Psoas muscle (tissue), 8 donors: ENCODE measurements at places on chromosomes 6 and 20. TPM values are rescaled to one million over a fixed set of nuclear protein-coding genes. Genes with fewer than 3 reads are reported as not detected.

TREML1 gene
- not detected for polyA plus RNA-seq

TAAR6 gene
- polyA plus RNA-seq = not detected

FILIP1 gene
- polyA plus RNA-seq = 20.1 TPM

OPRM1 gene
- not detected for polyA plus RNA-seq

DNA sequence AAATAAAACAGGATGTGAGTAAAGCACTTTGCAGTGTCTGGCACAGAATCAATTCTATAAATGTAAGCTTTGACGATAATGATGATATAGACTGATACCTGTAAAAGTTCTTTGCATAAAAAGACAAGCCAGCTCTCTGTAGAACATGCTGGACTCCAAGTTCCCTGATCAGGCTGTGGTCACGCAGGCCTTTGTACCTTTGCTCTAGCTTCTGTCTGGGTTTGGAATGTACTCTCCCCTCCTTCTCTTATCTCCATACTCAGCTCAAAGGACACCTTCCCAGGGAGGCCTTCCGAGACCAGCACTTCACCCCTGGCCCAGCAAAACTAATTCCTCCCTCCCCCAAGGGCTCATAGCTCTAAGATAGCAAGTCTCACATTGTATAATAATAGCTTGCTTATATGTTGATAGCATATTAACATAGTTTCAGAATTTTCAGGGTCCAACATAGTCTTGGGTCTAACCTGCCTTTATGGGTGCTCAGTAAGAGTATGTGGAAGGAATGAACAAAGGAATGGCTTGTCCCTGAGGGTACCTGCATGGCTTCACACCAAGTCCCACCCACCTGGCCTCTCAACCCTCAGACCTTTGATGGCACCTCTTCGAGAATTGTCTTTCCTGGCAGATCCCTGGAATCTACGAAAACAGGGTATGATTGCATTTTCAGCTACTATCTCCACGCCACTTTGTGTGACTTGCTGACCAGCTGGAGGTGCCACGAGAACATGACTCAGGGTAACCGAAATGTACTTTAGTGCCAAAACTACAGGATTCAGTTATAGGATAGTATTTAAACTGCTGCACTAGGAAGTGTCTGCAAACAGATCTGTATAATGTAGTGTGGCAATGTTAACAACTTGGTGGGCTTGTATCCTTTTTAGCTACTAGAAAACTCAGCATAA, 41.7 kb upstream of the PIM1 start:
- peak overlapping the region; percentile 98 for H3K27ac ChIP-seq
- H3K27me3 ChIP-seq = no peaks in the 10 kb centered on the region
- no peak overlapping the region for H3K4me3 ChIP-seq
- DNase-seq = no peak

GRCh38 chr20:24376311-24377099, 92.9 kb upstream of the SYNDIG1 start:
- no peak overlapping the region for H3K4me3 ChIP-seq
- H3K36me3 ChIP-seq = no peaks in the 10 kb centered on the region
- H3K27me3 ChIP-seq = no peaks in the 10 kb centered on the region
- H3K4me1 ChIP-seq = no peaks in the 10 kb centered on the region
- DNase-seq = no peak
- H3K27ac ChIP-seq = no peak overlapping the region

- H3K36me3 ChIP-seq = no peaks in the 10 kb centered on the region
- no peak for DNase-seq
- no peaks in the 10 kb centered on the region for H3K4me1 ChIP-seq
- H3K4me3 ChIP-seq = no peak overlapping the region
- no peak overlapping the region for H3K27ac ChIP-seq
Observed at GRCh38 chr6:155400654-155400965, 55.0 kb downstream of the NOX3 start.

DNA sequence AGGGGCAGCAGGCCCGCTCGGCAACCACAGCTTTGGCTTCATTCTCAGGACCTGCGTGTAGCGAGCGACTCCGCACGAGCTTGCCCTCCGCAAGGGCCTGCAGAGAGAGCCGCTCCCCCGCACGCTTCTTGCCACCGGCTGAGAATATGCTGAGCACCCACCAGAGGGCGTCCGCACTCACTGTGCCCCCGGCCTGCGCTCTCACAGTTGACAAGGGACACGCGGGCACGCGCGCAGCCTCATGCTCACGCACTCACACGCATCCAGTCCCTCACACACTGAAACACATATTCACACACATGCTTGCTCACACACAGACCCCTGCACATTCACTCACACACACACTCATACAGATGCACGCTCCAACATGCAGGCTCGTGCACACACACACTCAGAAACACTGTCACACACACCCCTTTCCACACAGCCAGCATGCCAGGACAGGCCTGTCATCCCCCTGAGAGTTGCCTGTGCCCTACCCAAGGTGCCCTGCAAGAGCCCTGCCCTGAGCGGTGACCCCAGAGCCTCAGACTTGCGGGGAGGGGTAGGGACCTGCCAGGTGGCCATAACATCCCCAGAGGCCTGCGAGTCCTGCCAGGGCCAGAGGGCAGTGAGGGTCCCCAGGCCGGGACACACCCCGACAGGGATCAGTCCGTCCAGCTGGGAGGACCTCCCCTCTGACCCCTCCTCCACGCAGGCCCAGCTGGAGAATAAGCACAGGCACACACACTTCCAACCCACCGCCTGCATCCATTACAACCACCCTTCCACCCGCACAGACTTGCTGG, 174.1 kb downstream of the BMP7 start:
- H3K27ac ChIP-seq = no peak overlapping the region
- H3K36me3 ChIP-seq = no peaks in the 10 kb centered on the region
- H3K4me1 ChIP-seq = no peaks in the 10 kb centered on the region
- DNase-seq = peak; percentile 69
- H3K27me3 ChIP-seq = peaks cover 24% of the 10 kb centered on the region

- no peaks in the 10 kb centered on the region for H3K4me1 ChIP-seq
- no peak overlapping the region for H3K27ac ChIP-seq
- no peak for DNase-seq
- H3K4me3 ChIP-seq = no peak overlapping the region
- no peaks in the 10 kb centered on the region for H3K36me3 ChIP-seq
Observed at GRCh38 chr6:112576423-112576822, 229.3 kb downstream of the RFPL4B start.

DNA sequence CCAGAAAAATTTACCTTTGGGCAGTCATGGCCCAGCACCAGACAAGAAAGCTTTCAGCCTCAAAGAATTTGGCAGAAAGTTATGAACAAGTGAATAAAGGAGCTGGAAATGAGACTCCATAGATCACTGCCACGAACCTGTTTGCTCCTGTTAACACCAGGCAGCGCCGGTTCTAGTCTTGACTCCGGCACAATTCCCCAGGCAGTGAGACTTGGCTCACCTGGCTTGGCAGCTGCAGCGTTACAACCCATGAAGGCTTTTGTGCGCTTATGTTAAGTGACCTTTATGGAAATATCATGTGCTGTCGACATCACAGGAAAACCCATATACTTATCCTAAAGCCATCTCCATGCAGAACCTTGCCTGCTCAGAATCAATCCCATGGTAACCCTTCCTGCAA, 22.2 kb upstream of the FOXC1 start:
- H3K4me3 ChIP-seq = no peak overlapping the region
- peaks cover 3% of the 10 kb centered on the region for H3K27me3 ChIP-seq
- no peaks in the 10 kb centered on the region for H3K36me3 ChIP-seq
- DNase-seq = no peak
- no peak overlapping the region for H3K27ac ChIP-seq

GRCh38 chr20:45959126-45959525, 12.9 kb downstream of the ZNF335 start:
- peak; percentile 42 for DNase-seq
- H3K27me3 ChIP-seq = no peaks in the 10 kb centered on the region
- peaks cover 90% of the 10 kb centered on the region for H3K36me3 ChIP-seq
- H3K27ac ChIP-seq = no peak overlapping the region

DNA sequence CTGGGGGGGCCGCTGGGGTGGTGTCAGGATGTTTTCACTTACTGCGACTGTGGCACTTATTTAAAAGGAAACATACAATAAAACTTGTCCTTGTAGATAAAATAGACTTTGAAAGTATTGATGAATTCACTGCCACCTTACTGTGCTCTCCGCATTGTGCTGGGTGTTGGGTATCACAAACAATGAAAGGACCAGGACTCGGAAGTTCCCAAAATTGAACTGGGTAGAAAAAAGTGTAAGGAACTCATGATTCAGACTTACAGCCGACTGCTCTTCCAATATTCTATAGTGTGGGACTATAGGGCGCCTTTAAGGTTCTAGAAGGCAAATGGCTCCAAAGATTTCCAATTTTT, 32.1 kb upstream of the ID4 start:
- H3K4me3 ChIP-seq = peak overlapping the region; percentile 77
- peak overlapping the region; percentile 89 for H3K27ac ChIP-seq
- no peaks in the 10 kb centered on the region for H3K27me3 ChIP-seq
- no peaks in the 10 kb centered on the region for H3K36me3 ChIP-seq
- H3K4me1 ChIP-seq = peaks cover 6% of the 10 kb centered on the region

DNA sequence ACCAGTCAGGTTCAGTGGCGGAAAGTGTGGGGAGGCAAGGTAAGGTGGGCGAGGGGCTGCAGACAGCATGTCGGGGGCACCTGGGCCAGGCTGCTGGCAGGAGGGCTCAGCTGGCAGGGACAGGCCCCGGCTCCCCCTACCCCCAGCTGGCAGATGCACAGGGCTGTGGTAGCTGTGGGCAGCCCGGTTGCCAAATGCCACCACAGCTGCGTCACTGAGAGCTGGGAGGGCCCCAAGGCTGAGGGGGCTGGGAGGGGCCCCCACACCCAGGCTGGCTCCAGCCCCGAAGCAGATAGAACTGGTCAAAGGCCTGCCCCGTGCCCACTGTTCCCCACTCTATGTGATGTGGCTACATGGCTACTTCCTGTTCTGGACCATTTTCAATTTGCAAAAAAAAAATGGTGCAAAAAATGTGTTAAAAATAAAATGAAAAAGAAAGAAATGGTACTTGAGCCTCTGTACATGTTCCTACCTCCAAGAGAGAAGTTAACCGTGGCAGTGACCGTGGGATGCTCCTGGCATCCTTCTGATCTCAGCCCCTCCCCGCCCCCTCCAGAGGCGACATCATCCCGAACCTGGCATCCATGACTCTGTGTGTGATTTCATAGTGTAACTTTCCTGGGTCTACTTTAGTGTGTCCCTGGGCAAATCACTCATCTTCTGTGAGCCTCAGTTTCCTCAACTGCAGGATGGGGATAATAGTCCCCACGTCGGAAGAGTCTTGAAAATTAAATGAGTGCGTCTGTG, 64.4 kb downstream of the UBE2V1 start:
- DNase-seq = no peak
- H3K36me3 ChIP-seq = no peaks in the 10 kb centered on the region
- peak overlapping the region; percentile 67 for H3K27ac ChIP-seq
- H3K4me1 ChIP-seq = peaks cover 16% of the 10 kb centered on the region
- H3K27me3 ChIP-seq = no peaks in the 10 kb centered on the region
- no peak overlapping the region for H3K4me3 ChIP-seq
